Upper lobe of right lung (tissue), 1 donor: ENCODE measurements at places on chromosomes 5 and 9. TPM values are rescaled to one million over a fixed set of nuclear protein-coding genes. Genes with fewer than 3 reads are reported as not detected.

KCNV2 gene
- not detected for total RNA-seq

EGR1 gene
- total RNA-seq = 85.6 TPM

ELAVL2 gene
- total RNA-seq = not detected

PCDHB8 gene
- total RNA-seq = 2.4 TPM

MZB1 gene
- 5.2 TPM for total RNA-seq

TEX48 gene
- not detected for total RNA-seq

PCDHGA4 gene
- 3.9 TPM for total RNA-seq

CA9 gene
- total RNA-seq = 0.55 TPM

RNF180 gene
- 14.0 TPM for total RNA-seq

SUSD3 gene
- total RNA-seq = 4.8 TPM

ASPN gene
- total RNA-seq = 7.5 TPM

HTR1A gene
- not detected for total RNA-seq

TJP2 gene
- total RNA-seq = 131 TPM

FAM78A gene
- total RNA-seq = 14.8 TPM

SRP19 gene
- total RNA-seq = 22.8 TPM

ACTBL2 gene
- not detected for total RNA-seq

PTPA gene
- total RNA-seq = 115 TPM

ADGRV1 gene
- total RNA-seq = 47.1 TPM

PCDHGB5 gene
- 11.0 TPM for total RNA-seq

EXOC3 gene
- total RNA-seq = 59.5 TPM

FAM153A gene
- 4.3 TPM for total RNA-seq

GLRA1 gene
- not detected for total RNA-seq

PCSK5 gene
- total RNA-seq = 18.1 TPM
